Kidney capillary endothelial cell (primary cell): ENCODE measurements at places on chromosomes 16 and 17.

GRCh38 chr17:78605886-78606285 is 28.7 kb upstream of the DNAH17 start:
- no peak for DNase-seq

DNA sequence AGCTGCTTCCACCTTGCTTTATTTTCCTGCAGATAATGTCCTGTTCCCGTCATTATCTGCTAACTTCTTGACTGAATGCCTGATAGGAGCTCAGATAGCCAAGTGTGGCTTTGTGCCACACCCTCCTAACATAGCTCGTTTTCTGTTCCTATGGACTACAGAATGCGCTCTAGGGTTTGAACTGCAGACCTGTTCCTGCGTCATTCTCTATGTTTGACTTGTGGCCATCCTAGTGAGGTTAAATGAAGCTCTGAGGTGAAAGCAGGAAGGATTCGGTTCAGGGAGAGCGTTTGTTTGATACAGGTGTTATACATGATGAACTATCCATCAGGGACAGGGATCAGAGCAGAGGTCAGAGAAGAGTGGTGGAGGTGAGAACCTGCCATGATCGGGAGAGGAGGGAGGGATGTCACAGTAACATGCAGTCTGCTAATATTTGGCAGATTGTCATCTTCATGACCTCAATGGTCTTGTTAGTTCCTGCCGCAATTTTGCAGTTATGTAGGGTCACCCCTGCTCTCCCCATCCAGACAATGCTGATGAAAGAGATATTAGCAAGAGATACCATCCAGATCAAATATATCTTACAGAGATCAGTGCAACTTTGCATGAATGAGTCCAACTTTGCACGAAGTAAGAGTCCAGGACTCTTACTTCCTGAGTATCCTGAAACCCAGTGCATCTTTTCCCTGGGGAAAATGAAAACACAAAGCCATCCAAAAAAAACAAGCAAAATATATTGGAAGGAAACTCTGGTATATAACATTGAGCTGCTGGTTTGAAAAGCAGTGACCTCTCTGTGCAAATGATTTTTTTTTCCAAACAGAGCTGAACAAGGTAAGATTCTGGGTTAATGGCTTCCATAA is 32.8 kb downstream of the MPHOSPH6 start:
- no peak for DNase-seq

DNA sequence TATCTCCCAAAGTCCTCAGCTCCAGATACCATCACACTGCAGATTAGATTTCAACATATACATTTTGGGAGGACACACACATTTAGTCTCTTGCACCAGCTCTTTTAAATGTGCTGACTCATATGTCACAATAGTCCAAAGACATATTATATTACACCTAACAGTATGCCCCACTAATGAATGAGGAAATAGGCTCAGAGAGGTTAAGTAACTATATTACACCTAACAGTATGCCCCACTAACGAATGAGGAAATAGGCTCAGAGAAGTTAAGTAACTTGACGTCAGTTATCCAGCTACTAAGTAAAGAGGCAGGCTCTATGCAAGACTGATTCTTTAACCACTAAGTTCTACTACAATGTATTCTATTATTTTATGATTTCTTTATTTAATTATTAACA is 9.7 kb downstream of the IRX6 start:
- no peak for DNase-seq

GRCh38 chr16:51391798-51392511 is 240.9 kb upstream of the SALL1 start:
- no peak for DNase-seq

- DNase-seq: no peak
Measured at GRCh38 chr17:12507026-12507595, 158.6 kb upstream of the MYOCD start.

DNA sequence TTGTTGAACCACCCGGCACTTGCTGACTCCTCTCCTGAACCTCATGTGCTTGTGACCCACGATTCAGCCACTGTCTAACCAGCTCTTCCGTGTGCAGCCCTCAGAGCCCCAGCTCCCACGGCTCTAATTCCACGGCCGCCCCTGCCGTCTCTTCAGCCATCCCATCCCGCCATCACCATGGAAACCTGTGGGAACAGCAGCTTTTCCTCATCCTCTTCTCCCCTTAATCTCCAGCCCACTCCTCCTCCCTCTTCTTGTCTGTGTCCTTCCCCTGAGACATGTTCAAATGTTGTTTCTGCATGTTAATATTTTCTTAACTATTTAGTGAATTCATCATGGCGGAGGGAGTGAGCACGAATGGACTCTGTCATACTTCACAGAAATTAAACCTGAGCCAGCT is 285.2 kb downstream of the CDH13 start:
- DNase-seq: no peak

GRCh38 chr16:50040018-50040417 is 15.0 kb downstream of the CNEP1R1 start:
- no peak for DNase-seq

- no peak for DNase-seq
Measured at GRCh38 chr17:34756637-34757021, 177.2 kb downstream of the TMEM132E start.

DNA sequence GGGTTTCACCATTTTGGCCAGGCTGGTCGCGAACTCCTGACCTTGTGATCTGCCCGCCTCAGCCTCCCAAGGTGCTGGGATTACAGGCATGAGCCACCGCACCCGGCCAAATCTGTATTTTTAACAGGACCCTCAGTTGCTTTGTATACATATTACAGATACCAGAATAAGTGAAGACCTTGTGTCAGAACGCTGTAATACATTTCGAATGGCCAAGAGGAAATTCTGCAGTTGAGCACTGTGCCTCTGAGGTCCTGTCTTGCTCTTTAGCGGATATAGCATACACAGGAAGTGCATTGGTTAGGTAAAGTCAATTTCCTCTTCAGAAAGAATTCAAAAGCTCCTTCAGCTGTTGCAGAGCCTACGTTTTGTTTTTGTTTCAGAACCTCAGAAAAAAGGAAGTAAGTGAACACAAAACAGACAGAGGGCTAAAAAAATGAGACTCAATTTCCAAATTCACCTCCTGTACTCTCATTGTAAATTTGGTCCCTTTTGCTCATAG is 15.7 kb downstream of the CRLF3 start:
- peak; percentile 51 for DNase-seq

- peak; percentile 47 for DNase-seq
Measured at GRCh38 chr17:7982173-7982572, 20.2 kb upstream of the GUCY2D start.

GRCh38 chr17:9240659-9241370 is 219.5 kb downstream of the NTN1 start:
- no peak for DNase-seq

- DNase-seq: no peak
Measured at GRCh38 chr17:47931848-47932247, 9.5 kb upstream of the PNPO start.

DNA sequence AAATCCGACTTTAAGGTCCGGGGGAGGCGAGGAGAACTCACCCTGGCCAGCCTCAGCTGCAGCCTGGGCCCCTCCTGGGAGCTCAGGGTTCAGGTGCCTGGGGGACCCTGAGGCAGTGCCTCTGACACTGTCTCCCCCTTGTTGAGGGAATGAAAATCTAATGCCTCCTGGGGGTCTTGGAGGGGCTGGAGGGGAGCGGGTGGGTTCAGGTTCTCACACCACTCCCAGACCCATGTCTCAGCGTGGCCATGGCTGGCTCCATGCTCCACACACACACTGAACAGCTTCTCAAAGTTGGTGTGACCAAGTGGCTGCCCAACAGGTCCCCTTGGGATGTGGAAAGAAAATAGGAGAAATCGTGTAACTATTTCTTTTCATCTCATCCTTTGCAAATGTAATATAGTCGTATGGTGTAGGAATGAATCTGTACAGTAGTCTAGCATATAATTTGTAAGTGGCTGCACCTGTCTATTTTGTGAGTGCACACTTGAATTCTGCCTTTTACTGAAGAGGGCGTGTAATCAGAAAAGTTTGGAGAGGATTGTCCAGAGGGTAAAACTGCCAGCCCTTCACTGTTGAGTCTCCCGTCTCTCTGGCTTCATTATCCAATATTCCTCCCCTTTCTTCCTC is 788 bp upstream of the PRCD start:
- DNase-seq: no peak

GRCh38 chr17:55157165-55157564 is 107.6 kb upstream of the HLF start:
- no peak for DNase-seq

DNA sequence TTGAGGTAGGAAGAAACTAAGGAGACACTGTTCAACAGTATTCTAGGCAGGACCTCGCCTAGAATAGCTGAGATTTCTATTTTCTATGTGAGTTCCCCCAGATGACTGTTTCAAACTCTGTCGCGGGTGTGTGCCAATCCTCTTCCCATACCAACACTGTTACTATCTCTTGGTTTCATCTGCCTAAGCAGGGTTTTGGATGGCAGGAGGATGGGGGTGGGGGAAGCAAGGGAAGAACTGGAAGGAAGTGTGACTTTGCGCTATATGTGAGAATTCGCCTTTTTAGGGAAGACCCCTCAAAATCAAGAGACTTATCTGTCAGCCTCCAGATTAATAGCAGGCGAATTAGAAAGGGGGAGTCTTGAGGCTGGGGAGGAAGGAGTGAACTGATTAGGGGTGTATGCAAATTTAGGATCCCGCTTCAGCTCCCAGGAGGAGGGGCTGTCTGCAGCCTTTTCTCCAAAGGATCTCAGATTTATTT is 521 bp upstream of the G6PC3 start:
- DNase-seq: no peak

GRCh38 chr17:77664097-77664729 is 294.3 kb upstream of the TNRC6C start:
- no peak for DNase-seq

DNA sequence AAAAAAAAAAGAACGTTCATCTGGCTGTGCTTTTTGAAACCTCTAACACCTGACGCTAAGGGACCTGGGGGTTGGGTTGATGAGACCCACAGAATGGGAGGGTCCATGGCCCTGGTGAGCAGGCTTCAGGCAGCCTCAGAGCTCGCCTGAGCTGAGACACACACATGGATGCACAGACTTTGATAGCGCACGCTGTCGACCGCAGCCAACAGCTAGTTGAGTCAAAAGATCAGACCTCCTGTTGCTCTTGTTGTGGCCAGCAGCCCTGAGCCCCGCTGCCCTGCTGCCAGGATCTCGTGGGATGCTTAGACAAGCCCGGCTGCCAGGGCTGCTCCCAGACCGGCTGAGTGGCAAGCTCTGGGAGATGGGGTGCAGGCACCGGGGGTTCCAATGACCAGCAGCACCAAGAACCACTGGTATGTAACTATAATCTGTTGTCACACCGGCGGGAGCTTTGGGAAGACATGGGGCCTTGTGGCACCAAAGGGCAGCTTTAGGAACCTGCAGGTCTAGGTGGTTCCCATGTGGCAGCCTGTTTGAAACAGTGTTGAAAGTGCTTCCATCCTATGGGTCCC is 20.0 kb upstream of the MEAK7 start:
- DNase-seq: no peak

DNA sequence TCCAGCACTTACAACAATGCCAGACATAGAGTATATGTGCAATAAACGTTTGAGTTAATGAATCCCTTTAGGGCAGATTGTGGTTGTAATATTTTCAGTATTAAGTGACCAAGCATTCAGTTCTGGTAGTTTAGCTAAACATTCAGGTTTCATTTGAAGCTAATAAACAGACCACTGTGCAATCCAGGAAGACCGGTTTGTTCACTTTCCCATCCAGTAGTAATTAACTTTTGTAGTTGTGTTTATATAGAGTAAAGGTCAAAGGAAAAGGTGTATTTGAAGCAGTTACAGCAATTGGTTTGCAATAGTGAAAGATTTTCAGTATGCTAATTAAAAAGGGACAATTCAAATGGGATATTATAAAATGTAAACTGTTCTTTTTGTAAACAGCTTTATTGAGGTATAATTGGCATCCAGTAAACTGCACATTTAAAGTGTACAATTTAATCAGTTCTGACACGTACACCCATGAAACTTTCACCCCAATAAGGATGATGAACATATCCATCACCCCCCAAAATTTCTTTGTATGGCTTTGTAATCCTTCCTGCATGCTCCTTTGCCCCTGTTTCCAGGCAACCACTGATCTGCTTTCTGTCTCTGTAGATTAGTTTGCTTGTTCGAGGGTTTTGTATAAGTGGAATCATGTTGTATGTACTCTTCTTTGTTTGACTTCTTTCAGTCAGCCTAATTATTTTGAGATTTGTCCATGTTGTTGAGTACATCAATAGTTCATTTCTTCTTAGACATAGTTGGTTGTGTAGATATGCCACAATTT is 26.3 kb downstream of the MRTFB start:
- DNase-seq: no peak

DNA sequence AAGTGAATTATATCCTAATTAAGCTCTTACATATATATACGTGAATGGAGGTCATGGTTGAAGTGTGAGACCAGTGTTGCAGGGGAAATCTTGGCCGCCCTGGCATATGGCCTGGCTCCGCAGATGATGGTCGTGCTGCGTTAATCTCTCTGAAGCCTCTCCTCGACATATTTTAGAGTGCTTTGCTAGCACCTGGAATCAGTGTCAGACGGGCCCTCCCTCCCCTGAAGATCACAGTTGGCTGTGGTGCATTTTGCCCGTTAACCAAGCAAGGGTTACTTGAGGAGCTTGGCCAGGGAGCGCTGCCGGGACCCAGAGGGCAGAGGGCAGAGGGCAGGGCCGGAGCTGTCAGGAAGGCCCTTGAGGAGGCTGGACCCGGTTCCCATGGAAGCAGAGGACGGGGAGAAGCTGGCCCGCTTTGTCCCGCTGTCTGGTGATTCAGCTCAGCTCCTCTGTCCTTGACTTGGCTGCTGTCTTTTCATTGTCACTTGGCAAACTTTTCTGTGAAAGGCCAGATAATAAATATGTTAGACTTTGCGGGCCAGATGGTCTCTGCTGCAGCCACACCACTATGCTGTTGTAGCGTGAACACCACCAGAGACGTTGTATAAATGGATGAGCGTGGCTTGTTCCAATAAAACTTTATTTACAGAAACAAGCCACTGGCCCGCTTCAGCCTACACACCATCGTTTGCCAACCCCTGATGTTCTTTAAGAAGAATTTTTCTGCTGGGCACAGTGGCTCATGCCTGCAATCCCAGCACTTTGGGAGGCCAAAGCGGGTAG is 32.3 kb downstream of the CIBAR2 start:
- no peak for DNase-seq

DNA sequence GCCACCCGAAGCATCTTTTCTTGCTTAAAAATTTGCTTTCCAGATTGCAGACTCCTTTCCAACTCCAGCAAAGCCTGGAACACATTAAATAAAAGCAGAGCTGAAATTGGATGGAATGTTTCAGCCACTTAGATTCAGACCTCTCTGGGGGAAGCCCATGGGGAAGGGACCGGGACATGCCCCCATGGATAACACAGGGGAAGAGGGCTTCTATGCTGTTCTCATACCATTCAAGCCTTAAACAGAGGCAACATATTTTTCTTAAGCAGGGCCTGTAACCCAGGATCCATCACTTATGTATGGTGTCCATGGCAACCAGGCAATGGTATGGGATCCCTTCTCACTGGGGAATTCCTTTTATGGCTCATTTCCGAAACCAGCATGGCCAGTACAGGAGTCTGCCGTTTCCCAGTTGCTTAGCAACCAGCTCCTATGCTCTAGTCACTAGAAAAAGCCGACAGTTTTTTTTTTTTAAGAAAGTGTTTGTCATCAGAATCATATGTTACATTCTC is 62.0 kb upstream of the MARCHF10 start:
- DNase-seq: no peak
